ENCODE measurements at places on chromosomes 12 and 14.
A peak's percentile ranks its signal among the peaks of the same experiment; 100 is the strongest.

- no peak for DNase-seq
These were observed 697 bp upstream of the TULP3 start for GRCh38 chr12:2890001-2890387.

GRCh38 chr14:21299562-21300130, 19.8 kb downstream of the RPGRIP1 start:
- DNase-seq, result no peak

DNA sequence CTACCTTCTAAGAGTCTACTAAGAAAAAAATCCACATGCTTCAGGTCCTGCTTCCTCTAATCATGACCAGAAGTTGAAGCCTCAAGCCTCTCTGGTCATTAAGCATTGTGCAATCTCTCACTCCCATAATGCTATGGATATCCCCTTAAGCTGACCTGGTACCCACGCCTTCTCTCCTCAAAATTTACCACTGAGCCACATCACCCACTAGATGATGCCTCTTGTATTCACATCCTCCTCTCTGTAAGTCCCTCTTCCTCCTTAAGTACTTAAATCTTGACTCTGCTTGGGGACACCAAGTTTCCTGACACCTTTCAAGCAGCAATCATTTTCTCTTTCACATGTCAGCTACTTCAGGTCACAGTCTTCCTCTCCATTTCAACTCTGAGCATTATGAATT, 9.8 kb downstream of the GALNT4 start:
- no peak for DNase-seq

DNA sequence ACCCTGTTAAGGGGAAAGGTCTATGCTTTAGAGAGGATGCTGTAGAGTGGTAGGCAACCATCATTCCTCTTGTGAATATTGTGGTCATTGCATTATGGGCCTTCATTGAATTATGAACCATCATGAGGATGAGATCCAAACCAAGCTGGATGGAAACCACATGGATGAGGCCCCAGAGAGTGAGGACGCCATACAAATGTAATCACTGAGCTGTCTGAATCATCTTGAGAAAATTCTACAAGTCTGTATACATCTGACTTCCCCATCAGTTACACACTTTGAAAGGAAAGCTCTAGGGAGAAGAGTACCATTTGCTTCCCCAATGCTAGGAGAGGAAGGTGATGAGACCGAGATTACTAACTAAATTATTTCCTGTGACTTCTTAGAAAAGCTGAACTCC, 172.9 kb downstream of the CACNA1C start:
- DNase-seq, result no peak

GRCh38 chr12:66137937-66138336, 7.4 kb upstream of the LLPH start:
- no peak for DNase-seq

DNA sequence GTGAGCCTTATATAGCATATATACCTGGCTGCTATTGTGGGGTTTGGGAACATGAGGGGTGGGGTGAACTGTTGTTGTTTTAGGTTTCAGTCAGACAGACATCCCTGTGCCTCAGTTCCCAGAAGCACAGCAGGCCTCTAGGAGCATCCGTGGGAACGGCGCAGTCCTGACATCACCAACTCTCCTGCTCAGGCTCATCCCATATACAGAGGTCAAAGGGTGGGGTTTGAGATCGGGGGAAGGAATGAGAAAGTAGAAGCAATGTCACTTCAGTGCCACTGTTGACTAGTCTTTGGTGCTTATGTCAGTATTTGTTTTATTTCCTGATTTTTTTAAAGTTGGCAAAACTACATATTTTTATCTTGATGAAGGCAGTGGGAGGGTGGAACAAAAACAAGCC, 43.1 kb upstream of the A2ML1 start:
- DNase-seq, result no peak

DNA sequence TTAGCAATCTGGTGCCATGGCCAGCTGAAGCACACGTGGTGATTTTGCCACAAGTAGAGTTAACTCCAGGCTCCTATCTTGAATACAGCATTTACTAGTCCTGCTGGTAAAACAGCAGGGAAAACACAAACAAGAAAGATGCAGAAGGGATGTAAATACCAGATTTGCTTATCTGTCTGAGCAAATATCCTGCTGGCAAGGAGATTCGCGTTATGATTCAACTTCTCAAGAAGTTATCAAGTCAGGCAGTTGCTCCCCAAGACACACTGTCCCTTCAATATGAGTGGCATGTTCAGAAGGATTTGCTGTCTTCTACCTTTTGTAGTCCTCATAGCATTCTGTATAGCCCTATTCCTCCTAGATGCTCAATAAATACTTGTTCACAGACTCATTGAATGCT, 171.2 kb upstream of the EGLN3 start:
- DNase-seq, result no peak

DNA sequence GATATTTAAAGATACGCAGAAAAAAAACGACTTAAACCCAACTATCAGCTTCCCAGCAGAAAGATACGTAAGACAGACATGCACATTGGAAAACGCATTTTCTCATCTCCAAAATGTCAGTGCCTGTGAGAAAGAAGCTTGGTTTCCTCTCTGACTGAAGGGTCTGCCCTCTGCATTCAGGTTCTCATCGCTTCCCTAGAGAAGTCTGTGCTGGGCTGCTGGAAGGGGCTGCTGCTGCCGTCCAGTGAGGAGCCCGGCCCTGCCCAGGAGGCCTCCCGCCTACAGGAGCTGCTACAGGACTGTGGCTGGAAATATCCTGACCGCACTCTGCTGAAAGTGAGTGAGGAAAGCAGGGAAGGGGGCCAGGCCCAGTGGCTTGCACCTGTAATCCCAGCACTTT, 4.7 kb upstream of the PFDN5 start:
- no peak for DNase-seq

GRCh38 chr14:29905543-29905942, 22.1 kb downstream of the PRKD1 start:
- no peak for DNase-seq

DNA sequence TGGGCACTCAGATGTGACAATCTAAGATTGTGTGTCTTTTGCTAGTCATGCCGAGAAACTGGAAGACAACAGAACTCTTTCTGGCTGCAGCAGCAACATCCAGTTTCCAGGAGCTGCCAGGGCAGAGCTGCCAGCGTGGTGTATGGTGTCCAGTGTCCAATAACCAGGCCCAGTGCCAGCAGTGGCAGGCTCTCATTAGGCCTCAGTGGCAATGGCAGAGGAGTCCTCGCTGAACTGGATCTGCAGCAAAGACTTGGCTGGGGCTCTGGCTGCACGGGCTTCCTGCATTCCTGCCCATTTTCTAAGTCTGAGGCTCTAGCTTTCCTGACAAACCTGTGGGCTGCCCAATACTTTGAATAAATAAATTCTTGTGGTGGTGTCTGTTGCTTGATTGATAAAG, 26.2 kb upstream of the PPM1A start:
- DNase-seq, result peak; percentile 66

- DNase-seq, result no peak
These were observed 138.3 kb downstream of the KSR2 start for GRCh38 chr12:117830471-117830870.

DNA sequence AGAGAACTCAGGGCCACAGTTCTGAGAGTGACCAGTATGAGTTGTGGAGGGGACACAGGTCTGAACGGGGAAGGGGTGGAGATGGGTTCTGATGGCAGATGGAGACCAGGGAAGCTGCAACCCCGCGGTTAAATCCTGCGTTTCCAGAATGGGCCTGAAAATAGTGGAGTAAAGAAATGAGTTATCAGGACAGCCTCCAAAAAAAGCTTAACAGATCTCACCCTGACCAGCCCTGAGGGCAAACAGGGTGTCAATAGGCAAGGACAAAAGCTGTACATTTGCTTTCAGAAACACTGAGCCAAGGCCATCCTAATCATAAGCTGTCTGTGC, 555 bp upstream of the RTN1 start:
- DNase-seq, result no peak

DNA sequence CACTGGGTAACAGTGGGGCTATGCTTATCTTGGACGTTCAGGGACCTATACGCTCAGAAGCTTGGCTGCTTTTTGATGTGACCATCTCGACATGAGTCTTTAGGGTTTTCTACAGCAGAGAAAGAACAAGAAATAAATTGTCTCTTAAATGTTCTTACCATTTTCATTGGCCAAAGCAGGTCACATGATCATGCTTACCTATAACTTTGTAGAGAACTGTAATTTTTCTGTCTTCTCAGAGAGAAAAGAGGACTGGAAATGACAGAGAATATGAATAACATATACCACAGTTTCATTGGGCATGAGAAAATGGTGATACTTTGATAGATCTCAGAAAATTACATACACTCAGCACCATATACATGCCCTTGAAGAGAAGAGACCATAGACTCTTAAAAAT, 390.9 kb downstream of the NRXN3 start:
- no peak for DNase-seq

DNA sequence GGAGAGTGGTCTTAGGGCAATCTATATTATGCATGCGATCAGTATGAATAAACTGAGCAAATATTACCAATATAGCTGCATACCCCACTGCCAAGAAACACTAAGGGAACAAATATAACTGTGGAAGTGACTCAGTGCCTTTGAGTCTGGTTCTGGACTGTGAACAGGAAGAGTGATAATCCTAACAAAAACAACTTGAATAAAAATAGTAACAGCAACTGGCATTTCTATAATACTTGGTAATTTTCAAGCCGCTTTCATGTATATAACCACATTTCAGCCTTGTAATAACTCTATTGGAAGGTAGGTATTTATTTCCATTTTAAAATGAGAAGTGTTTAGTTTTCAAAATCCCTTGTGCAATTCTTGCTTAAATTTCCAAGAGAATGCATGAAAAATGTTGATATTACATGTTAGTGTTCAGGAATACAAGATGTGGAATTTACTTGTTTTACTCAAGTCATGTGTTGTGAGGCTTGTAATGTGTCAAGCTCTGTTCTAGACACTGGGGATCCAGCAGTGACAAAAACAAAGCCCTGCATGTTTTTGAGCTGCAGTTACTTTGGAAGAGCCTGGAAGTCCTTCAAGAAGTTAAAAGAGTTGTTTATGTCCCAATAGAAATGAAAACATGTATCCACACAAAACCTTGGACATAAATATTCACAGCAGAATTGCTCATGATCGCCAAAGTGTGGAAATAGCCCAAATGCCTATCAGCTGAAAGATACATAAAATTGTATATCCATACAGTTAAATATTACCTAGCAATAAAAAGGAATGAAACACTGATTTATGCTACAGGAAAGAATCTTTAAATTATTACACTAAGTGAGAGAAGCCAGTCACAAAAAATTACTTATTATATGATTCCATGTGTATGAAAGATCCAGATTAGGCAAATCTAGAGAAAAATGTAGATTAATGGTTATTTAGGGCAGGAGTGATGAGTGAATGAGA, 338.1 kb upstream of the TMEM132C start:
- DNase-seq, result no peak

- no peak for DNase-seq
These were observed 41.1 kb downstream of the GTF2A1 start for GRCh38 chr14:81179631-81180030.

- DNase-seq, result no peak
These were observed 16.7 kb downstream of the OSBPL8 start for GRCh38 chr12:76542908-76543307.

GRCh38 chr14:97994020-97994531, 1196.9 kb downstream of the VRK1 start:
- no peak for DNase-seq

- DNase-seq, result no peak
These were observed 15.7 kb downstream of the SMCO2 start for GRCh38 chr12:27462151-27462694.

DNA sequence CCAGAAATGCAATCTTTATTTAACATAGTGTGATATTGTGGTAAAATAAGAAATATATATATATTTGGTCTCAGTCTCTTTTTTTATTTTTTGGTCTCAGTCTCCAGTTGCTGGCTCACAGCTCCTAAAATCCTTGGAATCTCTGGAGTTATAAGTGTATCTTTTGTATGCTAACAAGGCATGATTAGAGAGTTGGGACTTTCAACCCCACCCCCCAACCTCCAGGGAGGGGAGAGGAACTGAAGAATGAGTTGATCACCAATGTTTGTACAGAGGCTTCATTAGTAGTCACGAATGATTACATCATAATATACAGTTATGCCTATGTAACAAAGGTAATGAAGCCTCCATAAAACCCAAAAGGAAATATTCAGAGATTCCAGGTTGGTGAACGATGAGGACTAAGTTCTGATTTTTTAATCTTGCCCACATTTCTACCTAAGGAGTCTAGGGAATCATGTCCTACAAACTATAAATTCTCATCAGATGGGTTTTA, 22.8 kb upstream of the LALBA start:
- no peak for DNase-seq

- peak; percentile 80 for DNase-seq
These were observed 1.7 kb downstream of the PPM1H start for GRCh38 chr12:62933220-62933601.

DNA sequence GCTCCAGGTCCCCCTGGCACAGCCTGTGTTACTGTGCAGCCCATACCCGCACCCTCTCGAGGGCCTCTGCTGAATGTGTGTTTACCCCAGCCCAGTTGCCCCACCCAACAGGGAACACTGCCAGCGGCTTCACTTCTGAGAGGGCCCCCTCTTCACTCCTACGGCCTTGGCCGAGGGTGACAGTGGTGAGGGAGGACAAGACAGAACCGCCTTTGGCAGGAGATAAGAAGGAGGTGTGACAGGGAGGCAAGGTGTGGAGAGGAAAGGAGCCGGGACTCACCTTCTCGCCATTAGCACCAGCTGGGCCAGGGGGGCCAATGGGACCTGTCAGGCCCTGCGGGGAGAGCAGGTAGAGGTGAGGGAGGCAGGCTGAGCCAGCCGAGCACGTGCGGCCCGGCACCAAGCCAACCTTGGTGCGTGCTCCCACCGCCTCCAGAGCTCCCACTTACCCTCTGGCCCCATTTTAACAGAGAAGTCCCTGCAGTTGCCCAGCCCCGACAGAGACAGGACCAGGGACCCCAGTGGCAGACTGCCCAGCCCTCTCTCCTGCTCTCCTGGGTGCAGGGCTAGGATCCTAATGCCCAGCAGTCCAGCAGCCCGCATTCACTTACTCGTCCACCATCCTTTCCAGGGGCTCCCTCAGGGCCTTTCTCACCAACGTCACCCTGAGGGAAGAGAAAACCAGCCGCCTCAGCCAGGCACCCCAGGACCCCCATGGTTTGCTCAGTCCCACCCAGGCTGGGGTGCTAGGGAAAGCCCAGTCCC, 18.3 kb downstream of the TMEM106C start:
- no peak for DNase-seq

- peak; percentile 43 for DNase-seq
These were observed 2.7 kb upstream of the RABGGTA start for GRCh38 chr14:24274101-24274543.
